Stimulated activated CD4-positive, alpha-beta T cell treated with anti-CD3 and anti-CD28 coated beads, Interleukin-12 subunit alpha, Interleukin-12 subunit beta, amount 100 ng/mL, for 48 hours (primary cell): ENCODE measurements at places on chromosomes 13 and 19.
A peak's percentile ranks its signal among the peaks of the same experiment; 100 is the strongest.

DNA sequence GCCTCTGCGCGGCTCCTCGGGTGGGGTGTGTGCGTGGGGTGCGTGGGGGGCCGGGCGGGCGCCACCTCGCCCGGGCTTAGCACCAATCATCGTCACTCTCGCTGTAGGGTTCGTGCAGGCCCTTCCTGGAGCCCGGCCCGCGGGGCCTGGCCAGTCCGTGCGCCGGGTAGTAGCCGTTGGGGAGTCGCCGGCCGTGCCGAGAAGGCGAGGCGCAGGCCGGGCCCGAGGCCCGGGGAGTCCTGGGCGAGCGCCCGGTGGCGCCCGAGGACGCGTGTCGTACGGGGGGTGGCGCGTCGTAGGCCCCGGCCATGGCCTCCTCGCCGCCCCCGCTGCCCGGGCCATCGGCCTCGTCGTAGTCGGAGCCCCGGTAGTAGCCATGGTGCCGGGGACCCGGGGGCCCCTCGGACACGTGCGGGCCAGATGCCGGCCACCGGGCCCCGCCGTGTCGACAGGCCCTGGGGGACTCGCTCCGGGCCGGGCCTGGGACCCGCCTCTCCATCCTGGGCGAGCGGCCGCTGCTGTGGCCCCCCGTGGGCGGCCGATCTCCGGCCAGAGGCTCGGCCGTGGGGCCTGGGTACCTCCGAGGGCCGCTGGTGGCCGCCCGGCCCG lies 57.1 kb downstream of the IER2 start:
- DNase-seq, result no peak

- no peak for DNase-seq
These were observed 7.6 kb upstream of the PTBP1 start for GRCh38 chr19:789701-790060.

- DNase-seq, result no peak
These were observed 59.5 kb upstream of the SLITRK1 start for GRCh38 chr13:83941701-83942335.

GRCh38 chr13:74205313-74205690 lies 71.1 kb upstream of the KLF12 start:
- DNase-seq, result no peak

GRCh38 chr19:19661675-19662251 lies 1.7 kb downstream of the ATP13A1 start:
- peak; percentile 42 for DNase-seq

- DNase-seq, result no peak
These were observed 178.0 kb downstream of the KCTD12 start for GRCh38 chr13:76708138-76708688.

DNA sequence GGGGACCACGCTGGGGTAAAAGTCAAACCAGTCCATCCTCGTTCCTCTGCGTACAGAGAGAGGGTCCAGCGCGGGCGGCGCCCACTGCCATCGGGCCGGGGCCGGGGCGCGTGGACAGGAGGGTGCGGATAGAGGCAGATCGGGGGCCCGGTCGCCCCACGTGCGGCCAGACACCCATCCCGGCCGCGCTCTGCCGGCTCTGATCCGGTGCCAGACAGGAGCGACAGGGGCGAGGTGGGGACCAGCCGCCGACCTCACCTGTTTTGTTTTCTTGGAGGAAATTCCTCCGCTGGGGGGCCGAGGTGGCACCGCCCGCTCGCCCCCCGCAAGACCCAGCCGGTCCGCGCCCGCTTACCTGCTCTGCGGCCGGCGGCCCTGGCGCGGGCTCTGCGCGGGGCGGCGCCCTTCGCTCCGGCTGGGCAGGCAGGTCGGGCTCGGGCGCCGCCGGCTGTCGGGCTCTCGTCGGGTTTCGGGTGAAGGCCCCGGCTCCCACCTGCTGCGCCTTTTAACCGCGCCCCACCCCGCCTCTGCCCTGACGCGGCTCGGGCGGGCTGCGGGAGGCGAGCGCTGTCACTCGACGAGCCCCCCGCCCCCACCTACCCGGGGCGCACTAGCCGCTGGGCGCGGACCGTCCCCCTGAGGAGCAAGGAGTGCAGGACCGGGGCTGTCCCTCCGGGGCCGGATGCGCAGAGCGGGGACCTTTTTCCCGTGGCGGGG lies at the start of gene GJB6:
Gene GJB6, minus strand, starts transcription at position 481 of the 717 bp plus-strand sequence. CDS start 8,839 bp downstream, outside the sequence.
- DNase-seq, result no peak

DNA sequence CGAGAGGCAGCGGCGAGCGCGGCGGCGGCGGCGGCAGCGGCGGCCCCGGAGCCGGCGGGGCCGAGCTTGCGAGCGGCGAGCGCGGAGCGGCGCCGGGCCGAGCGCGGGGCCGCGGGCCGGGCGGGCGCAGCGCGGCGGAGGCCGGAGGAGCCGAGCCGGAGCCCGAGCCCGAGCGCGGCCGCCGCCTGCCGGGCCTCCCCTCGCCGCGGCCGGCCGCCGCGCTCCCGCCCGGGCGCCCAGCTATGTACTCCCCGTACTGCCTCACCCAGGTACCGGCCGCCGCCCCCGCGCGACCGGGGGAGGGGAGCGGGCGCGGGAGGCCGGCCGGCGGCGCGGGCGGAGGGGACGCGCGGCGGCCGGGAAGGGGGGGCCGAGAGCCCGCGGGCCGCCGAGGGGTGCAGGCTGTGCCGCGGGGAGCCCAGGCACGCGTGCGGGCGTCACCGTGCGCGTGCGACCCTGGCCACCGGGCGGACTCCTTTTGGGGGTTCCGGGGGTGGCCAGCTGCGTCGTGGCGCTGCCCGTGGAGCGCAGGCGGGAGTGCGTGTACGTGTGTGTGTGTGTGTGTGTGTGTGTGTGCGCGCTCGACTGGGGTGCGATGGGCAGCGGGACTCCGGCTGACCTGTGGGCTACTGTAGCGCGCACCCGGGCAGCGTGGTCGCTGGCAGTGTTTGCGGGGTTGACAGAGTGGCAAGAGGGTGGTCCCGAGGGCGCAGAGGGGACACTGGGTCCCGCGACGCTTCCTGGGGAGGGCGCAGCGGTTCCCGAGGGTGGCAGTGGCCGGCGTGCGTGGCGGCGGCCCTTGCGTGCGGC lies 526 bp downstream of the NFIX start:
- no peak for DNase-seq

DNA sequence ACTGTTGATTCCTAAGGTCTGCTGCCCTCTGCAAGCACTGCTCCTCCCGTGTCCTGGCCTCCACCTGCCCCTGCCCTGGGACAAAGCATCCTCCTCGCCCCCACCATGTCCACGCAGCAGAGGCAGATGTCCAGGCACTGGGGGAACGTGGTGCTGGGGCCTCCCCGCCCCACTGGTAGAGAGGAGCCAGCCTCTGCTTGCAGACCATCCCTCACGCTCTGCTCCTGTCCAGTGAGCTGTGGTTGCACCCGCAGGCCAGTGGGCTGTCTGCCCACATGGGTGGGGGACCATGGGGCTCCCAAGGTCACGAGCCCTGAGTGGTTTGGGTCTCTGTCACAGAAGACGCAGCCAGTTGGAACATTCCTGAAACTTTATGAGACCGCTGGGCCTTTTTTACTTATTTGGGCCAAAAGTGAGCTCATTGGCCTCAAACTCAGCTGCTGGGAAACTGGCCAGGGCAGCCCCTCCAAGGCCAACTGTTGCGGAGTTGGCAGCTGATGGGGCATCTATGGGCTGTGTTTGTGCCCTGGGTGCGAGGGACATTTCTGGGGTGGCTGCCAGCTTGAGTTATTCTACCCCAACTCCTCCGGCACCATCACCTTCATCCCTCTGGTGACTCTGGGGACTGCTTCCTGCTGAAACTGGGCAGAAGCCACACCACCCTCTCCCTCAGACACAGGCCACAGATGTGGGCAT lies 64.8 kb upstream of the F7 start:
- no peak for DNase-seq

GRCh38 chr13:94827566-94827965 lies 115.2 kb upstream of the SOX21 start:
- no peak for DNase-seq

GRCh38 chr13:112105892-112106291 lies 38.9 kb downstream of the SOX1 start:
- DNase-seq, result no peak

DNA sequence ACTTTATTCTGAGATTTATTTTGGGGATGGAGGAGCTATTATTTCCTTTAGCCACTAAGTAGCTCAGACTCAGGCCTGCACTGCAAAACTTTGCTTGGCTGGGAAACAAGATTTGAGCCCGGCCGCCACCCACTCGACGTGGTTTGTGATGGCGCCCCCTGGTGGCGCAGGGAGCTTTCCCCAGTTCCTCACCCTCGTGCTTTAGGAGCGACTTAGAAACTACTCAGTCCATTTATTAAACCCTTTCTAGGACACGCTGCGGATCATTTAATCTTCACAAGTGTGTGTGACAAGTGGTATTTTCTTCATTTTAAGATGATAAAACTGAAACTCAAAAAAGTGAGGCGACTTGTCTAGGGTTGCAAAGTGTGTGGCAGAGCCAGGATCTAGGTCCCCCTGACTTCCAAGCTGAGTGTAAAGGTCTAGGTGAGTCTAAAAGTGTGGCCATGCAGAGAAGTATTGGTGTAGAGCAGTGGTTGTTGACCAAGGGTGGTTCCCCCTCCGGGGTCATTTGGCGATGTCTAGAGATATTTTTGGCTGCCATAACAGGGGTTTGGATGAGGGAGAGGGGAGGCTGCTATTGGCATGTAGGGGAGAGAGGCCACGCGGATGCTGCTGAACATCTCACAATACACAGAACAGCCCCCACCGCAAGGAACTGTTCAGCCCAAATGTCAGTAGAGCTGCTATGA lies 2.2 kb downstream of the CXCL17 start:
- DNase-seq, result peak; percentile 77

DNA sequence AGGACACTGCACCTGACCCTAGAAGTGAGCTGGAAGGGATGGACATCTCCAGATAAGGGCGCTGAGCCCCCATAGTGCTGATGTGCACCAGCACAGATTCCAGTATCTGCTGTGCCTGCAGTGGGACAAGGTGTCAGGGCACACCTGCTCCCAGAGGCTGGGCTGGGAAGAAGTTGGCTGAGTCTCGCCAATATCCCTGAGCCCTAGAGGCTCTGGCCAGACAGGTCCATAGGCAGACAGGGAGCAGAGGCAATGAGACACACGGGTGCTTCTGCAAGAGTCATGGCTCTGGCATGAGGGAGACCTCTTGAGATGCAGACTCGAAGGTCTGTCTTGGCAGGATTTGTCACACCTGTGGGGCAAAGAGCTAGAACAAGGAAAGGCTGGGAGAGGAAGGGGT lies 1321.5 kb downstream of the UQCRFS1 start:
- no peak for DNase-seq

DNA sequence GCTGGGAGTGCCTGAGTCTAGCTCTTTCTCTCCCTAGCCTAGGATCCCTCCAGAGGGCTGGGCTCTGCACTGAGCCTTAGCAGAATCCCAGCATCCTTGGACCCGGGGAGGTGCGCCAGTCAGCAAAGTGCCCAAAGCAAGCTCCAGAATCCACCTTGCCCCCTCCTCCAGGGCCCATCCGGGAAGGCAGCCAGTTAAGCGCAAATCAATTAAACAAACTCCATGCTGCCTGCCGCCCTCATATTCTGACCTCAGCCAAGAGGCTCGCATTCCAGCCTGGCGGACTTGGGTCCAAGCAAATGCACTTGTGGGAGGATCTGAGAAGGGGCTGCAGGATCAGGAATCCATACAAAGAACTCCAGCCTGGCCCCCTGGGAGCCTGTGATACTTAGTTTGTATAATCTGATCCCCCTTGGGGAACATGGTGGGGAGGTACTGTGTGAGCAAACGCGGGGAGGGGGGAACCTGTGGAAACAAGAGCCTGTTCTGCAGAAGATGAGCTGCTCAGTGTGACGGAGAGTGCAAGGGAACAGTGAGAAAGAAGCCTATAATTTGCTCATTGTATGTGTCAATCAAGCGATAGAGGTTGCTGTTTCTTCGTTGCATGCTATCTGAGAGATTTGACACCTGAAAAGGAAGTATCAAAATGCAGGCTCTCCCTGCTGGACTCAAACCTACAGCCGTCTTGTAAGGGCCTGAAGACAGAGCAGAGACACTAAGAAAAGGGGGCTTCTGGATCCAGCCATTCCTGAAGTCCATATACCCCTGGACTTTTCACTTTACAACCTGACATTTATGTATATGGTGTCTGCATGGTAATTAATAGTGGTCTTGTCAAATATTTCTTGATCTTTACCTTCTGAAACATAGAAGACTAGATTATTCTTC lies 29.4 kb downstream of the ZNRF4 start:
- DNase-seq, result no peak

GRCh38 chr19:17743874-17744580 lies 7.2 kb upstream of the FCHO1 start:
- no peak for DNase-seq

DNA sequence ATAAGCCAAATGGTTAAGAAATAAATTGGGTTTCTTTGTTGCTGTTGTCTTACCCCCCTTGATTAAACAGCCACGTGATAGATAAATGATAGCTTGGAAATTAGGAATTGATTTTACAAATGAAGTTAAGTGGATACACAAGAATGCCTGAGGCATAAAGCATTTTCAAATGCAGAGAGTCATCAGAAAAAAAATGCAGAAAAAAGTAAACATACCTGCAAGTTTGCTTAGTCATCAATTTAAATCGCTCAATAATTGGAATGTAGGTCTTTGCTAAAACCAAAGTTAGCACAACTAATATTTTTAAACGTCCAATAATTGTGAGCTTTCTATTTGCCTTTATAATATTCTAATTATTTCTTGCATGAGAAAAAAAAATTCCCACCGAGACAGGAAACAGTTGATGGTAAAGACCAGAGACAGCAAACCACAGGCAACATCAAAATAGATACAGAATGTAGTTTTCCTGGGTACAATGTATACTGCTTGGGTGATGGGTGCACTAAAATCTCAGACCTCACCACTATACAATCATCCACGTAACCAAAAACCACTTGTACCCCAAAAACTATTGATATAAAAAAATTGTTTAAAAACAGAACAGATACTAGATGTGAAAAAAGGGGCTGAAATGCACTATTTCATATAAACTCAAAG lies 924.0 kb downstream of the PCDH9 start:
- DNase-seq, result no peak

DNA sequence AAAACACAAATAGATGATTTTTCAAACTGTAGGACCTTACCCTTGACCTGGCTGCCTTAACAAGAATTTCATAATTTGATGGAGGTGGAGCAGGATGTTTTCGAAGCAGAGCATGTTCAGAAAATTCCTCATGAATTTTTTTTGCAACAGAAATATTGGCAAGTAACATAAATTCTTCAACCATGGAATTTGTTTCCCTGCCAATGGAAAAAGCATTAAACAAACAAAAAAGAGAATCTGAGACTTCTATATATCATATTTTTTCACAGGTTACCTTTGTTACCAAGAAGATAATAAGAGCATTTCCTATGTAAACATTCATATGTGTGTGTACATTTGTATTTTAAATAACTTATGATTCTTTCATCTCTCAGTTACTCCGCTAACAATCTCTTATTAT lies 18.3 kb downstream of the DIS3 start:
- DNase-seq, result no peak

DNA sequence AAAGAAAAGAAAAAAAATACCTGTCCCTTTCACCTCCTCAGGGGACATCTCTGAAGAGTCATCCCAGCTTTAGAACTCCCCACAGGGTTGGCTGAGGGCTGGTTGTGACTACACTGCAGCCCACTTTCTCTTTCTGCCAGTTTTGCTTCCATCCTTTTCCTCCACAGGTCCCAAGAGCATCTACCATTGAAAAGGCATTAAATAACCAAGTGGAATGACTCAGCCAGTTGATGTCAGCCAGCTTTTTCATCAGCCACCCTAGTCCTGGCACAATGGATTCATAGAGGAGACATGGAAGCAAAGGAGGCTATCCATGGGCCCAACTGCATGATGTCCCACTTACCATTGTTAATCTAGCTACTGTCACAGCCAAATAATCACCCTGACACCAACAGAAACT lies 9.2 kb upstream of the RCBTB1 start:
- no peak for DNase-seq

GRCh38 chr13:37303606-37304005 lies 198.1 kb upstream of the CSNK1A1L start:
- DNase-seq, result no peak

- DNase-seq, result peak; percentile 79
These were observed 1.1 kb upstream of the FXYD3 start for GRCh38 chr19:35114353-35115176.

- no peak for DNase-seq
These were observed 126.6 kb downstream of the USP12 start for GRCh38 chr13:27044837-27045570.
